ENCODE measurements at places on chromosomes 3 and 15. TPM values are rescaled to one million over a fixed set of nuclear protein-coding genes. Genes with fewer than 3 reads are reported as not detected.

Gene HTR3E
- 0.06 TPM for polyA plus RNA-seq

Gene EOMES
- not detected for polyA plus RNA-seq

GRCh38 chr3:101271728-101272127 lies 48.6 kb downstream of the IMPG2 start:
- no peak for DNase-seq

DNA sequence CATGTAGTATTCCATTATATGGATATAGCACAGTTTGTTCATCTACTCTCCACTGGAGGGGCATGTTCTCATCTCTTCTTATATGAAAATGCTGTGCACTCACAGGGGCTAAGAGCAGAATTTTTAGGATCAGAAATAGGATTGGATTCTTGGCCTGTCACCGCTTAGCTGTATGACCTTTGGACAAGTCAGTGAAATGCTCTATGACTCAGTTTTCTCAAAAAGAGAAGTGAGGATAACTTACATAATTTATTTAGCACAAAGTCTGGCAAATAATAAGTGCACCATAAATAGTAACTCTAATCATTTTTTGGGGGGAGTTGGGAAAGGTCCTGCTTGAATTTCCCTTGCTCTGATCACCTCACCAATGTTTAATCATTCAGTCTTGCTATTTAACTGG lies 103.7 kb upstream of the LRIG1 start:
- DNase-seq = no peak

- DNase-seq = no peak
These were observed 14.3 kb upstream of the HPS3 start for GRCh38 chr3:149115114-149115513.

DNA sequence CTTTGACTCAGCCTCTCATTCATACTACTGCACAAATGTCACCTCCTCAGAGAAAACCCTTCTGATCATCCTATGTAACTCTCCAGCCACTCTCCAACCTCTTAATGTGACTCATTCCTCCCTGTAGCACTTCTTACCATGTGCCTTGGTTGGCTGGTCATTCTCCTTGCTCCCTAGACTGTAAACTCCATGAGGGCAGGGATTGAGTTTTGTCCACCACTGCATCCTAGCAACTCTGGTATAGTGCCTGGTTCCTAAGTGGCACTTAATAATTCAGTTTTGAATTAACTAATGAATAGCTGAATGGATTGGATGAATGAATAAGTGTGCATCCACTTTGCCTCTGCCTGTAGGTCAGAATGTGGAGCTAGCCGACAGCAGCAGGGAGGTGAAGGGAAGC lies 202.5 kb upstream of the HES1 start:
- no peak for DNase-seq

DNA sequence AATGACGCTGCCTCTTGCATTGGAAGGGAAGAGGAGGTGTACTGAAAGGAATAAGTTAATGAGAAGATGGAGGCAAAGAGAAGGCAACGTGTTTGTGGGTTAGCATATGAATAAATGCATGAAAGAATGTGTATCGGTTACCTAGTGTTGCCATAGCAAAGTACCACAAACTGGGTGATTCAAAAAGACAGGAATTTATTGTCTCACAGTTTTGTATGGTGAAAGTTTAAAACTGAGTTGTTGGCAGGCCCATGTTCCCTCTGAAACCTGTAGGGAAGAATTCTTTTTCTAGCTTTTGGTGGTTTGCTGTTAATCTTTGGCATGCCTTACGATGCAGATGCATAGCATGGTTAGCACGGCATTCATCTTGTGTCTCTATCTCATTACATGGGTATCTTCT lies 729.9 kb downstream of the MECOM start:
- no peak for DNase-seq

GRCh38 chr3:30186741-30187219 lies 419.6 kb upstream of the TGFBR2 start:
- no peak for DNase-seq

Data from small intestine (tissue), 16 donors.